ENCODE measurements at places on chromosomes 11 and 22. TPM values are rescaled to one million over a fixed set of nuclear protein-coding genes. Genes with fewer than 3 reads are reported as not detected.

GRCh38 chr22:36544107-36544620 is 15.2 kb upstream of the EIF3D start:
- no peak for DNase-seq

DNA sequence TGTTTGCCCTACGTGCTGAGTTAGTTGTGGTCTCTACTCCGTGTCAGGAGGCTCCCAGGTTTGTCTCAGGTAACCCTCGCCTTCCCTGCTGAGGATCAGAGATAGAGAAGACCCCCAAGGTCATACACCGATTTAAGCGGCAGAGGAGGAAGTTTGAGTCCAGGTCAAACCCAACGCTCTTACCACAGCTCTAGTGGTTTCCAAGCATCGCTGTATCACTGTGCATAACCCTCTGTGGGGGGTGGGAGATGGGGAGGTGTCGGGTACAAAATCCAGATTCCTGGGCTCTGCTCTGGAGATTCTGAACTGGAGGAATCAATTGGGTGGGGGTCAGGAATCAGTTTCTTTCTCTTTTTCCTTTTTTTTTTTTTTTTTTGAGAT is 627 bp downstream of the DNAJC4 start:
- no peak for DNase-seq

DNA sequence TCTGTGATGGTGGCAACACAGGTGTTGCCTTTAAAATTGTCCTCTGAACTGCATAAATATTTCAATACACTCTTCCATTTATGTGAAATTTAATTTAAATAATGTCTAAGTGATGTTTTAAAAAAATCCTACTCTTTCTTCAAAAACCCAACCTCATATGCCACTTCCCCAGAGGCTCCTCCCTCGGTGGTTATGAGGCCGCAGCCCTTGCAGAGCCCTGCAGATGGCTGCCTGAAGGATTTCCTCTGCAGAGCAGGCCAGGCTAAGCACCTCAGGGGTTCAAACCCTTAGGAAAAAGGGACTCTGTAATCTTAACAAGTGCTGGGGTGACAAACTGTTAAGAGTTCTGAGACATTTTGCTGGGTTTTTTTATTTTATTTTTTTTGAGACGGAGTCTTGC is 25.2 kb downstream of the MORC2 start:
- DNase-seq, result no peak

DNA sequence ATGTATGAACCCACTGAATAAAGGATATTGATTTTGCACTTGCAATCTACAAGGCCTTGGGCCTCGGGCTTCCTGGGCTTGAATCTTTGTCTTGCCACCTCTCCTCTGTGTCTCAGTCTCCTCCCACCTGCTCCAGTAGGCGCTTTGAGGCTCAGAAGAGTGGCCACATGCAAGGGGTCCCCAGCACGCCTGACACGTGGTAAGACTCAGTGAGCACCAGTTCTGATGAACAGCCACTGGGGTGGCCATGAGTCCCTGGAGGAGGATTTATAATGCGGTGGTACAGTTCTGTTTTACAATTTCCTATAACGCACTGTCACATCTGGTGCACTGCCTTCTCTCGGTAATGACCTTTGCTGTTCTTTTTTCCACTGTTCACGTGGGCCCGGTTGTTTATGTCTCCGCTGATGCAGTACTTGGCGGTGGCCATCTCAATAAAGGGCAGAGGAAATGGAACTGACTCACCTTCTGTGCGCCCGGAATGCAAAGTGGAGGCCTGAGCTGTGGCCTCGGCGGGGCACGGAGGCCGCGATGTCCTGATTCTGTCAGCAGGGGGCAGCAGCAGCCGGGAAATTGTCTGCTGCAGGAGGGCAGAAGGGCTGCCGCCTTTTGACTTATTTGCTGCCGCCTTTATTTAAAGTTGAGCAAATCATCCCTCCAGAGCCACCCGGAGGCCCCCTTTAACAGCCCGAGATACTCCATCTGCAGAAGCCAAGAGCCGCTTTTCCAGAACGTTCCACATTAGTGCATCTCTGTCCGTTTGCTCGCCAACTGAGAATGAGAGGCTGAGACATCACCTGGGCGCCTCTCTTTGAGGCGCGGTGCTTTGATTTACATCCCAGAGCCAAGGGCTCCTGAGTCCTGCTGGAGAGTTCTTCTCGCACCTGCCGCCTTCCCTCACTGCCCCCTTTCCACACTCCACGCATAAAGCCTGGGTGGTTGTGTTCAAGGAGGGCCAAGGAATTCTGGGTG is 6.0 kb upstream of the IFT27 start:
- DNase-seq, result peak; percentile 94

DNA sequence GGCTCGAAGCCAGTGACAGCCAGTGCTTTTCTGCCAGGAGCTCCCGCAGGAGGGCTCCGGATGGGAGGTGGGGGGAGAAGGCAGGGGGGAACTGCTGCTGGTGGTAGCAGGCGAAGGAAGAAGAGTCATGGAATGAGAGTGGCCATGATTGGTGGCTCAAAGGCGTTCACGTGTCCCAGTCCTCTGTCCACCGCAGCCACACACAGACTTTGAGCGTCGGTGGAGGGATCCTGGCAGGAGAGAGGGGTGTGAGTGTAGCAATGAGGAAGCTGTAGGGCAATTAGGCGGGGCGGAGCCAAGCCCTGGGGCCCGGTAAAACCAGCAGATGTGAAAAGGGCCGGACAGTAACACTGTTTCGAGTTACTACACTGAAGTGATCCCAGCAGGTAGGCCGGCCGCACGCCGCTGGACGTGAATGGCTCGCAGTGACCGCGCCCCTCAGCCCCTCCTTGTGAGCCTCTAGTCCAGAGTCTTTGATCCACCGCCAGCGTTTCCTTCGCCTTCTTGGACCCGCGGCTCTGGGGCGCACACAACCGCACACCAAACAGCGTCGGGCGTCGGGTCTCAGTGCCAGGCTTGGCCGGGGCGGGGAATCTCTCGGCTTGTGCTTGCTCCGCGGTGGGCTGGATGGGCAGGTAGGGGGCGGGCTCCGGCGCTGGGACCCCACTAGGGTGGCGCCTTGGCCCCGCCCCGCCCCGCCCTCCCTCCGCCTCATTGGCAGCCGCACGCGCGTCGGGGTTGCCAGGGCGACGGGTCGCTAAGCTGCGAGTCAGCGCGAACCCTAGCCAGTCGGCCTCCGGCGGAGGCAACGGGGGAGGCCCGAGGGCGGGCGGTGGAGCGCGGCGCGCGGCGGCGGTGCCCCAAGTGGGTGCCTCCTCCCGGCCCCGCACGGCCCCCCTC is at the start of gene LRRC10B:
TSS of gene LRRC10B (plus strand) at position 788 of the 900 bp plus-strand sequence. CDS start 250 bp downstream, outside the sequence.
- no peak for DNase-seq

DNA sequence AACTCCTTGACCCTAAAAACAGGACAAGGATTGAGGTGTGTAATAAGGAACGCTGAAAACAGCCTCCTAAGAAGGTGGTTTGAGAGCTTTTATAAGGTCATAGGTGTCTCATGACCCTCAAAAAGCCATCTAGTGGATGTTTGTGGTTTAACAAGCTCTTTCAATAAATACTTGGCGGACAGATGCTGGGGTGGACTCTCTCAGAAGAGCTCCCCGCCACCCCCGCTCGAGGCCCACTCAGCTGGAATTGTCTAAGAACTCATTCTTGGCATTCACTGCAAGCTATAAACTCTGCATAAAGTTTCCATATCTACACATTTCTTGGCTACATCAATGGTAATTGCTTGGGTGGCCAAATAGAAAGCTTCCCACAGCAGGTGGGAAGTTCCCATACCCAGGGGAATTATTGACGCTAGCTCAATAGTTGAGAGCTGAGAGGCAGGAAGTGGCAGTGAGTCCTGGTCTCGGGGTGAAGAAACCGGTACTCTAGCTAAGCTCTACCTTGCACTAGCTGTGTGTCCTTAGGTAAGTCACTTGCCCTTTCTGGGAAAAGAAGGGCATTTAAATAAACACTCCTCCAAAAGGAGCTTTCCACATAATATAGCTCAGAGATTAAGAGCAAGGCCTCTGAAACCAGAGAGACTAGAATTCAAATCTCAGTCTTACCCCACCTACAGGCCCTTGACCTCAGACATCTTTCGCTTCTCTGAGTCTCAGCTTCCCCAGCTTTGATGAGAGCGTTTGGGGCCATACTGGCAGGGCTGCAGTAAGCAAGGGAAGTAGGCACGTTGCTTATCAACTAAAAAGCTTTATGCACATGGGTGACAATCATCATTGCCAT is 6.4 kb downstream of the MS4A15 start:
- DNase-seq, result peak; percentile 65

DNA sequence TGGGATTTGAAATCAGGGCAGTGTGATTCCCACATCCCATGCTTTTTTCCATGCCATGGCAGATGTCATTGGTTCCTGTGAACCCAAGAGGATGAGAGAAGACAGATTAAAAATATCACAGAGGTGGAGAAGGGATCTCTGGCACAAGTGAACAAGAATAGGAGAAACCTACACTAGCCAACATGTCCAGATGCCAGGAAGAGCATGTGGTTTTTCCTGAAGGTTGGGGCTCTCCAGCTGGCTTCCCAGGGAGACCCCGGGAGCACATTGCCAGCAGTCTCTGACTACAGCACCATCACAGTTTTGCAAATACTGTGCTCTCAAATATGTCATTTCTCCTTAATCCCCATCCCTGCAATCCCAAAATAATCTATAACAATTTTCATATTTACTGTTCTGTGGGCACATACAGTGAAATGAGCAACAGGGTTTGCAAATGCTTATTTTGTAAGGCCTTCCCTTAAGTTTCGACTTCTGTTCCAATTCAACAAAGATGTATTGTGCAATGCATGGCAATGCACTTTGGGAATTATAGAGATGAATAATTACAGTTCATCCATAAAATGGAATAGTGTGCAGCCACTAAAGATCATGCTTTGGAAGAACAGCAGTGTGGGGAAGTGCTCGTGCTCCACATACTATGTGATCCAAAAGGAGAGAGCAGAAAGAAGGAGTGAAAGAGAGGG is 4.8 kb downstream of the ANKK1 start:
- DNase-seq, result no peak

GRCh38 chr22:47038206-47038835 is 275.9 kb downstream of the TBC1D22A start:
- DNase-seq, result peak; percentile 64

GRCh38 chr11:106101819-106102218 is 24.4 kb downstream of the AASDHPPT start:
- no peak for DNase-seq

- no peak for DNase-seq
Measured at GRCh38 chr11:95104856-95105255, 15.2 kb downstream of the ENDOD1 start.

- DNase-seq, result no peak
Measured at GRCh38 chr11:35487532-35488078, 37.8 kb downstream of the PAMR1 start.

DNA sequence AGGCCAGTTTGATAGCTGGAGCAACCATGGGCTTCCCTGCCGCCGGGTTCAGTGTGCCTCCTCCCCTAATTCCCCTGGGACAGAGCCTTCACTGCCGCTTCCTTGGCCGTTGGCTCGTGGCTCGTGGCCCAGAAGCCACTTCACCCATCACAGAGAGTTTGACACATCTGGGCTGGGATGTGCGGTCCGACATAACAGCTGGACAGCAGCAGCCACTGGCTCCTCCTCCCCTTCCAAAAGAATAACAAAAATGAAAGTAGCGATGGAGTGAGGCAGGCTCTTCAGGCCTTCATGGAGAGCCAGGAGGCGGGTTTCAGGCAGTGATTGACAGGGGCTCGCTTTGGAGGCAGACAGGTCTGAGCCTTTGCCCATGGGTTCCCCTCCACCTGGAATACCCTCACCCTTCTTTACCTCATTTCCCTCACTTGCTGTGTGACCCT is 8.2 kb downstream of the CREB3L1 start:
- peak; percentile 86 for DNase-seq

DNA sequence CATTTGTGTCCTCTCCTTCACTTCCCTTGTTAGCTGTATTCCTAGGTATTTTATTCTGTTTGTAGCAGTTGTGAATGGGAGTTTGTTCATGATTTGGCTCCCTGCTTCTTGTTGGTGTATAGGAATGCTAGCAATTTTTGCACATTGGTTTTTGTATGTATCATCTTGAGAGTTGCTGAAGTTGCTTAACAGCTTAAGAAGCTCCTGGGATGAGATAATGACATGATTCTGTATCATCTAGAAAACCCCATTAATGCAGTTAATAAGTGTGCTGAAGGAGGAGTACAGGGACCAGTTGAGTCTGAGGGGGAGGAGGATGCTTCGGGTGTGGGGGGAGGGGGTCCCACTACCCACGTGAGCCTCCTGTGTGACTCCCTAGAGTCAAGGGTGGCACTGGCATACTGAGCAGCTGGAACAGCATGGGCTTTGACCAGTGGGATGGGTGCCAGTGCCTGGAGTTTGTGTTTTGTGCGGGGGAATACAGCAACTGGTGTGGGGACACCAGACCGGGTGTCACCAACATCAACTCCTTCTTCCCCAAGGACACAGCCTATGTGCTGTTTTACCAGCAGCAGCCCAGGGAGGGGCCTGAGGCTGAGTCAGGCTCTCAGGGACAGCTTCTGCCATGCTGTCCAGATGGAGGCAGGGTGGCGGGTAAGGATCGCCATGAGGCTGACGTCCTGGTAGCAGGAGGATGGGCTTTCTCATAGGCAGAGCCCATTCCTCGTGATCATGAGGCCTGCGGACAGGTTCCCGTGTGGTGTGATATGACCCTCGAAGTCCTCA is 24.1 kb downstream of the USP35 start:
- no peak for DNase-seq

GRCh38 chr11:7251836-7252682 is at the start of gene SYT9:
TSS of gene SYT9 (plus strand) at chr11:7251904. CDS start at chr11:7252187, 283 bp downstream.
- DNase-seq, result peak; percentile 81

DNA sequence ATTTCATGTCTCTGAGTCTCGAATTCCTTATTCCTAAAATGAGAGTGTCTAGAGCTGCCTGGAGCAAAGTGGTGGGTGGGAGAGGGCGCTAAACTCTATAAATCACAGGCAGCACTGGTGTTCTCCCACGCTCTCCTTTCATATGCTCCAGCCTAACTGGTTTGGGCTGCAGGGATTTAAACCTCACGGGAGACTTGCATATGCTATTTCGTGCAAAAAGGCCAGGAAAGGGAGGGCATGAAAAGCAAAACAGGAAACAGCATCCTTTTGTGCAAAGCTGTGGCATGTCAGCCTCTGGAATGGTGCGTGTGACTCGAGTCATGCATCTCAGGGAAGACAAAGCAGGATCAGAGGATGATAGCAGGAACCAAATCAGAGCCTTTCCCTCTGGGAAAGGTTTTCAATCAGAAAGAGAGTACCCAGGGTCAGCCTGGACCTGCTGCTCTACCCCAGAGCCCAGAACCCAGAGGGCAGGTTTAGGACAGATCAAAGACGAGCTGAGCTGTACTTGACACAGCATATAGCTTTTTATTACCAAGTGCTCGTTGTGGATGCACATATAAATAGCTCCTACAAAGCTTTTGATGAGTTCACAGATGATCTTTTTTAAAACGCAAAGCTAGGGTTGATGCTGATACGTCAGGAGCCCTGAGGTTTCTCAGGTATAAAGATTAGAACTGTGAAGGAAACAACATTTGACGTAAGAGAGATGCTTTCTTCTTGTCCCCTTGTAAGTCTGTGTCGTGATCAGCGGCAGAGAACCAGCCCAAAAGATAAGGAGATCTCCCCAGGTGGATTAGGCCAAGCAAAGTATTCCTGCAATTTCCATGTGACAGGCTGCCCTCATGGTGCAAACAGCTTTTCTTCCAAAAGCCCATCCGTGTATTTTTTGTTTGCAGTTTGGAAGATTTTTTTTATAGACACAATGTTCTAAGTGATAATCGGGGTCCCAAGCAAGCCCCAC is 46.2 kb upstream of the YWHAH start:
- no peak for DNase-seq

- DNase-seq, result no peak
Measured at GRCh38 chr11:133104009-133104744, 428.1 kb downstream of the OPCML start.

The SELENOM gene
- 535 TPM for total RNA-seq

The OR5A1 gene
- not detected for total RNA-seq

The NAALADL1 gene
- total RNA-seq, result 15.4 TPM

The APOA4 gene
- 2.0 TPM for total RNA-seq

The XKR3 gene
- total RNA-seq, result not detected

The GRAP2 gene
- 4.1 TPM for total RNA-seq

The PRR14L gene
- total RNA-seq, result 36.7 TPM

Data from posterior vena cava (tissue), 2 donors.